Fibroblast of skin of right biceps (primary cell): ENCODE measurements at places on chromosomes 1 and 21.

GRCh38 chr21:41885341-41886024 lies 6.3 kb upstream of the PRDM15 start:
- no peak for DNase-seq

DNA sequence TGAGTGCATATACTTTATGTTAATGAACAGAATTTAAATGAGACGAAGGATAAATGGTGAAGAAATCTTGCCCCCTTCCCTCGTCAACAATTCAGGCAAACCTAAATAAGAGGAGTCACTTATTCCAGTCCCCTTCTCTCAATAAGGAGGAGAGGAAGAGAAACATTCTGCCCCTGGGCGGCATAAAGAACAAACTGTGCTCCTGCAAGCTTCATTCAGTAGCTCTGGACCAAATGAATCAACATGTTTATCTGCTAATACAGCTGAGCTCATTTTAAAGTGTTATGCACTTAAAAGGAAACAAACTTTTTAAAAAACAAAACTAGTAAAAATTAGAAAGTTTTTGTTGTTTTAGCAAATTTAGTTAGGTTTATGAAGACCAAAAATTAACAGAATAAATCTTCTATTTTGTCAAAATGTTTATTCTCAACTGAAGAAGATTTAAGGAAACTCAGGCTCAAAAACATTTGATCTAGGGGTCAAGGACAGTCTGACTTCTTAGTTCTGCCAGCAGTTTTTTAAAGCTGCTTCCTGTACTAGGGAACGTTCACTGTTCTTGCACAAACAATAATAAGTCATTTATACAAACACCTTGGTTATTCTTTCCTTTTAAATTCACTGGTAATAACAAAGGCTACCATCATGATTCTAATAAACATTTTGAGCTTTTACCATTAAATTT lies 58.3 kb downstream of the AKT3 start:
- no peak for DNase-seq

DNA sequence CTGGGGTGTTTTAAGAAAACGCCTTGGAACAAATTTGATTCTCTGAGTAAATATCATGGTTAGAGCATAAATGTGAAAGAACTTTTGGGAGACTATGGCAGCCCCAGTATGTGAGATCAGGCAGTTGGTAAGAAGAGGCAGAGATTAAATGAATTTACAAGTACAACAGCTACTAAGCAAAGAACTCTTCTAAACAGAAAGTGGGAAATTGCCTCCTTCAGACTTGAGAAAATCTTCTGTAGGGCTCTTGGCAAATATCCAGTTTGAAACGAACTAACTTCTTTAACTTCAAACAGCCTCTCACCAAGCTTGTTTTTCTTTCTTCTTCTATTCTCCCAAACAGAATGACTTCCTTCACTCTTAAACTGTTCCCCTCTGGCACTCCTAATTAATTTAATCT lies 337.7 kb downstream of the SIPA1L2 start:
- no peak for DNase-seq

GRCh38 chr1:206048582-206048981 lies 4.4 kb upstream of the RHEX start:
- no peak for DNase-seq

DNA sequence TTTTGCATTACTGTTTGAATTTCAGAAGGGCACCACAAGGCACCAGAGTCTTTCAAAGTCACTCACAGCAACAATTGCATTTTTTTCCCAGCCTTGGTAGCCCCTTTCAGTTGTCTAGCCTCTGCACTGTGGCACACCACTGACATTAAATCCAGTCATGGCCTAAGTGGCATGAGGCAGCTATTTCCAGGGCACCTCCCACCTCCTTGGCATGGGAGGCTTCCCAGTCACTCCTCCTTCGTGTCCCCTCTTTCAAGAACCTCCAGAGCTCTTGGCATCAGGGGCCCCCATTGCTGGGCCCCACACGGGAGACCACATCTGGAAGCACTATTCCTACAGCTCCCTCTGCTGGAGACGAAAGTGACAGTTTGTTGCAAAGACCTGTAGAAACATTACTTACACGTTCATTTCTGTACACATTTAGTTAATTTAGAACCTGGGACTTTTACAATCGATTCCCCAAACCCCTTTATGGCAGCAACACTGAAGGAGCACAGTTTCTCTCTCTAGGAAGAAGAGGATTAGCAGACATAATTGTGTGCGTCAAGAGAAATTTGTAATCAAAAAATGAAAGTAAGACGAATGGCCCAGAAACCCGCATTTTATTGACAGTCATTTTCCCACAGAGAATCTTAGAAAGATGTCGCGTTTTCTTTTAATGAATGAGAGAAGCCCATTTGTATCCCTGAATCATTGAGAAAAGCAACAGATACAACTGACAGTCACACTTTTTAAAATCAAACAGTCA lies 5.7 kb upstream of the CHD5 start:
- peak; percentile 51 for DNase-seq

GRCh38 chr1:30773722-30774358 lies 16.3 kb upstream of the LAPTM5 start:
- no peak for DNase-seq

DNA sequence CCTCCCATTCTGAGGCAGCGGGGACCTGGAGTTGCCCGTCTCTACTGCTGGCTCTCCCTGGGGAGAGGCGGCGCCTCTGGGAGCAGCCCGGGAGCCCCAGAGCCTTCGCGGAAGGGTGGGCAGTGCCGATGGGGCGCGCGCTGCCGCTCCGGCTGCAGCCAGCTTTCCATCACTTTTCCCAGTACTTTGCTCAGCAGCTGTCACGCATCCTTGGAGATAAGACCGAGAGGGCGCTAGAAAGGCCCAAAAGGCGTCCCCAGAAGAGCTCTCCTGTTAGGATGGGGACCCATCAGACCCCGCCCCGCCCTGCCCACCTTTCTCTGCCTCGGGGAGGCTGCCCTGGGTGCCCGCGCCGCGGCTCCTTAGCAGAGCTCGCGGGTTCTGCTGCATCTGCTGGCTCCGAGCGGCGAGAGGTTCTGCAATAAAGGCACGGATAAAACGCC lies 534 bp downstream of the KCNH1 start:
- peak; percentile 6 for DNase-seq

GRCh38 chr1:43422995-43423671 lies 30.6 kb downstream of the HYI start:
- DNase-seq, result no peak

DNA sequence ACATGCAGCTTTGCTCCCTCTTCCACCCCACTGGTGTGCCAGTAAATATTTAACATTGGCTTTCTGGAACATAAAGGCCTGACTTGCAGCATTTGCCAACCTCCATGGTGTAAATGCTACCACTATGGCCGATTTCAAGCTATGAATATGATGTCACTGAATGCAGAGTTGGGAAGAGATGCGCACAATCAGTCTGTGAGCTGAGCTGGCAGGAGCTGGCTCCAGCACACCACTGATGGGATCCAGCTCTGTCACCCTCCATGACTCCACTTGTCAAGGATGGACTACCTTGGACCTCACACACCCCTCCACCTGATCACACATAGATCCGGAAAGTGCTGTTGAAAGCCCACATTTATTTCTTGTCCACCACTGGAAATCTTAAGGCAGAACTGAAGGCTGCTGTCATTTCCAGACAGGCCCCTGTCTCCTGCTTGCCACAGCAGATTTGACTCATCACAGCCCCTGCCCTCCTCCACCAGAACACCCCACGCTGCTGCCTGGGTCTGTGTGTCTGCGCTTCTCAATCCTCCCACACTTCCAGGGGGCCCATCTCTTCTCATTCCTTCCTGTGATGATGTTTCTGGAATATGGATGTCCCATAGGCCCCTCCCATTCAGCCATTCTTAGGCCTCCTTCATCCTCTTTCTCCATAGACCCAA lies 82.2 kb upstream of the BCAR3 start:
- no peak for DNase-seq

- no peak for DNase-seq
Measured at GRCh38 chr21:38766987-38767722, 38.6 kb upstream of the ETS2 start.

- no peak for DNase-seq
Measured at GRCh38 chr21:44867999-44868700, 5.3 kb downstream of the PTTG1IP start.

DNA sequence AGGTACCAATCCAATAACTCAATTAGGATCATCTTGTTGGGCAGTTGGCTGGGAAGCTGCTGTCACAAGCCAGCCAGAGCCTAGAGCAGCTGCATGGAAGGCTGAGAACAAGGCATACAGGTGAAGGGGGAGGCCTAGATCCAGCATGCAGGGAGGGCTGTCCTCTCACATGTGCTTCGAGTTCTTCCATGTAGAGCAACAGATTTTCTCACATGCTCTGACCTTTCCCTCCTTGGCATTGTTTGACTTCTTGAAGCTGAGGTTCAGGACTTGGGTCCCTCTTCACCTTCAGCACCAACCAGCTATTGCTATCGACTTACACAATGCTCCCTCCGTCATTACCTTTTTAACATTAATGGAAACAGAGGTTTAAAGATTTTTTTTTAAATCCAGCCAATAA lies 257.7 kb downstream of the ATG4C start:
- no peak for DNase-seq

DNA sequence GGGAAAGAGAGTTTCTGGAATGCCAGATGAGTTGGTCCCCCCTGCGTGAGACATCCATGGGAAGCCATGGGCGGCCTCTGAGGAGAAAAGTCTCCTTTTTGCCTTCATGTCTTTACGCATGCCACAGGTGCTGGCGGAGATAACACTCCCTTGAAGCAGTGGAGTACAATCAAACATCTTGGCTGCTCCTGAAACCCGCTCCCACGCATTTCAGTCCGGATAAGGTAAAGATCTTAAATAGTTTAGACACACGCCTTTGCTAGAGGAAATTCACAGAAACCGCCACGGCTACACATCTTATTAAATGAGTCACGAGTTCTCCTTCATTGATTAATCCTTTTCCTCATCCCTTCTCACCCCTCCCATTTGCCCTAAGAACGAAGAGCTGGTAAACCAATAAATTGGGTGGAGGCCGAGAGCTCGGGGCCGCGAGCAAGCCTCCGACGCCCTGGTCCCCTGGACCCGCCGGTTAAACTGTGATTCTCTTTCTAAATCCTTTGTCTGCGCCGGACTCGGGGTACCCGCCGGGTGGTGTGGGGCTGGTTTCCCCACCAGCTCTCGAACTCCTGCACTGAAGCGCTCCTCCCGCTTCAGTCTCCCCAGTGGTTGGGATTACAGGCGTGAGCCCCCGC lies 6.6 kb upstream of the ZNF669 start:
- peak; percentile 28 for DNase-seq

GRCh38 chr21:41580758-41581554 lies 73.0 kb upstream of the TMPRSS2 start:
- no peak for DNase-seq

GRCh38 chr21:30189773-30190172 lies 23.2 kb upstream of the CLDN17 start:
- DNase-seq, result no peak

GRCh38 chr1:153000294-153000693 lies 1.3 kb upstream of the SPRR3 start:
- no peak for DNase-seq

DNA sequence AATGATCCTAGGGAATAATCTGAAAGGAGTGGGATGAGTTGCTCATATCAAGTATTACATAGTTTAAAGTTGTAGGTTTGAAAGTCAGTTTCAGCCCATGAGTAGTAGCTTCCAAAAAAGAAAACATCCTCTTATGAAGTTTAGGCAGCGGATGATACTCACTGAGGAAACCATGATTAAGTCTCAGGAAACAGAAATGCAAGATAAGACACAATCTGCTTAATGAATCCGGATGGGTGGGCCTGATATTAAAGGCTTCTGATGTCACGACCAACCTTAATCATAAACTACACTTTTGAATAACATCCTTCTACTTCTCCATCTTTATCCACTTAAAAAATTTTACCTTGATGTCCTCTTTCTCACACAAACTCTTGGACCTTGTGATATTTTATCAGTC lies 61.8 kb downstream of the S1PR1 start:
- DNase-seq, result no peak

DNA sequence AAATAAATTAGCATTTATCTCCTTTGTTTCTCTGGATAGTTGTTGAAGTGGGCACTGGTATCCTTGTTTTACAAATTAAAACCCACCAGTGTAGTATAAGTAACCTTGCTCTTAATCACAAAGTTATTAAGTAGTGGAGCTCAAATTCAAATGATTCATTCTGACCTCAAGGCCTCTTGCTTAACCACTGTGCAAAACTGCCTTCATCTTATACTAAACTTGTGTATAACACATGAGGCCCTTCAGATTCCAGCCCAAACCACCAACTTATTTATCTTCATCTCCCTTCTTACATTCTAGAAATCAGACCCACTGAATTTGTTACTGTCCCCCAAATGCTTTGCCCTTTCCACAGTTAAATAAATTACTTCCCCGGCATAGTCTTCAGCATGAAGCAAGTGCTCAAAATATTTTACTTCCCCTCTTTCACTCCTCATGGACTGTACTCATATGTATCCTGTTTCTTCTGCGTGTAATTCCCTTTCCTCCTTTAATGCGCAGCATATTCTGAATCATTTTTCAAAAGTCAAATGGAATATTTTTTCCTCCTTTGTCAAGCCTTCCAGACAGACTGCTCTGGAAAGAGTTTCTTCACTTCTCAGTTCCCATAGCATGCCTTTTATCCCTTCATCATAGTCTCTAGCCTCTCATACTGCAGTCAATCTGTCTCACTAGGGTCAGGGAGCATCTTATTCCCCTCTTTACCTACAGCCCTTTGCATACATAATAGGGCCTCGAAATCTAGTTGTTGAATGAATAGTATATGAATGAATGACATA lies 19.0 kb upstream of the DNASE2B start:
- peak; percentile 76 for DNase-seq

GRCh38 chr21:17550671-17551308 lies 37.9 kb downstream of the CXADR start:
- DNase-seq, result no peak

DNA sequence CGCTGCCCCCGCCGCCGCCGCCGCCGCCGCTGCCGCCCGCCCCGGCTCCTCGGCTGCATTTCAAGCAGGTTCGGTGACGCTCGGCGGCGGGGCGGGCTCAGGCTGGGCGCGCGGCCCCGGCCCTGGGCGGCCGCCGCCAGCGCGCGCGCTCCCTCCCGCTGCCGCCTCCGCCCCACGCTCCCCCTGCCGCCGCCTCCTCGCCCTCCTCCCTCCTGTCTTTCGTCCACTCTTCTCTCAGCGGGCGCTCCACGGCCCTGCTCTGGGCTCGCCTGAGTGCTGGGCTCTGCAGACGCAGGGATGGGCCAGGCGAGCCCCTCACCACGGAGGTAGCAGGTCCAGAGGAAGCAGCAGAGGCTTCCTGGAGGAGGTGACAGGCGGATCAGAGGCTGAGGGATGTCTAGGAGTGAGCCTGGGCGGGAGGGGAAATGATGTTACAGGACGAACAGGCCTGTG lies at the start of gene LRP8:
Gene LRP8, minus strand, starts transcription at position 62 of the 453 bp plus-strand sequence. CDS start 158 bp downstream, outside the sequence.
- peak; percentile 66 for DNase-seq

DNA sequence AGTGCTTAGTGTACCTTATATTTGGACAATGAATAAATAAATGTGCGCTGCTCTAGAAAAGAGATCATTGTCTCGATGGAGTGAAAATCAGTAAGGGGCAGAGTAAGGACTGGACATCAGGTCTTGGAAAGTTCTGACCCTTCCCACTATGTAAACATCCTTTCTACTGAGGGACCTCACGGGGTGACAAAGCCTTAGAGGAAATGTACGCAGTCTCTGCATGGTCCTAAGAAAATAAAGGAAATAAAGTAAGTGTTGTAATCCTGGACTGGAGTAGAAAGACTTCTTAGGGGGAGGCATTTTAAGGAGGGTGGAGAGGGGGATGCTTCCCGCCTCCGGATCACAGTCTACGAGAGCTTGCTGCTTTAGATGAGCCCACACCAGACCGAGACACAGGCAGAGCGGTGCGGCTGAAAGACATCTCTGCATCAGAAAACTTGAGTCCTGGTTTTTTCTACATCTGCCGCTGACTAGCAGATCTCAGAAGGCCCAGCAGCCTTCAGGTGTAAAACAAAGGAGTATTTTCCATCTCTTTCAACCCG lies 22.3 kb upstream of the GPR137B start:
- DNase-seq, result no peak
